ENCODE measurements at places on chromosomes 13 and 19.

DNA sequence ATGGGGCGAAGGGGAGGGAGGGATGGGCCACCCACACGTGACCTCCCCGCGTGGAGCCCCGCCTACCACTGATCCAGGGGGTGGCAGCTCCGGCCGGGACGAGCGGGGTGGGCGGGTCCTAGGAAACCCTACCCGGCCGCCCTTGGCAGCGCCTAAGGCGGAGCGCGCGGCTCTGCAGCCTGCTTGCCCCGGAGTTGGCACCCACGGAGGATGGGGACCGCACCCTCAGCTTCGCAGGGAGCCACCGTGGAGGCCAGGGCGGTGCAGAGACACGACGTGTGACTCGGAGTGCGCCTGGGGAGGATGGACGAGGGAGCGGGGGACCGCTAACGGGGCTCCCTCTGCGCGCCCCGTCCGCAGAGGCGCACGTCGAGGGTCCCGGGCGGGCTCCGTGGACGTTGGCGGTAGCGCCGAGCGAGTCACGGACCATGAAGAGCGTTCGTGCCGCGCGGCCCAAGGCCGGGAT is at the start of gene RGS9BP:
TSS of gene RGS9BP (plus strand) at position 129 of the 466 bp plus-strand sequence. CDS start 416 bp downstream, outside the sequence.
- DNase-seq: peak; percentile 80

DNA sequence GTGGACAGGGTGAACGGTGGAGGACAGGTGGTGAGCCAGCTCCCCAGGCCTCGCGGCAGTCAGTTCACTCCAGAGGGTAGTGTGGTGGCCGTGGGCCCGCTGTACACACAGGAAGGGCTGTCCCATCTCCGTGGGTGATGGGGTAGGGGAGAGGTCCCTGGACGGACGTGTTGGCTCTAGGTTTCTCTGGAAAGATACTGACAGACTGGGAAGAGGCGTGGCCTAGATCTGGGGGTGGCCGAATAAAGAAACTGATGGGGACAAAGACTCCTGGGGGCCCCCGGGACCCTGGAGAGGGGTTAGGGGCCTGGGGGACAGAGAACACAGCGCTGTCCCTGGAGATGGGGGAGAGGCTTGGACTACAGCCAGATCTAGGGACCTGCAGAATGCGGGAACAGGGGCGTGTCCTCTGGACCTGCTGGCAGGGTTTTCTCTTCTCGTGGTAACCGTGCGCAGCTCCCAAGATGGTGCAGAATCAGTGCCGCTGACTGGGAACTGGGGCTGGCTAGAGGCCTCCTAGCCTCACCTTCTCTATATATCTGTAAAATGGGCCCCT is 4.0 kb upstream of the PRAM1 start:
- DNase-seq: no peak

DNA sequence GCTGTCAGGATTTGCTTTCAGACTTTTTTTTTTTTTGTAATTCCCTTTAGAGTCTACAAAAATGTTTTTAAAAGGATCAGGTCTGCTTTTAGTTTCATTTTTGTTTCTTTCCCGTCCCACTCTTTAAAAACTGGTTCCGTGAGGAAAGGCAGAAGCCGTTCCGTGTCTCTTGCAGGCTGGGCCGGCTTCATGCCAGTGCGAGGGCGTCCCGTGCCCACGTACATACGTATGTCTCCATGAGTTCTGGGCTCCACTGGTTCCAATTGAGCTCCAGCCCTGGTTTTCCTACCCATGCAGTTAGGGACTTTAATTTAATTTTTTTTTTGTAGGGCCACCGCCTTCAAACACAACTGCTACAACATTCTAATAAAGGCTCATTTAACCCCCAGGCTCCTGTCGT is 8.8 kb downstream of the TSSK6 start:
- no peak for DNase-seq

- peak; percentile 20 for DNase-seq
Measured at GRCh38 chr19:32876919-32877285, 7.3 kb upstream of the SLC7A9 start.

GRCh38 chr13:30796132-30796572 is 60.8 kb downstream of the ALOX5AP start:
- DNase-seq: no peak

DNA sequence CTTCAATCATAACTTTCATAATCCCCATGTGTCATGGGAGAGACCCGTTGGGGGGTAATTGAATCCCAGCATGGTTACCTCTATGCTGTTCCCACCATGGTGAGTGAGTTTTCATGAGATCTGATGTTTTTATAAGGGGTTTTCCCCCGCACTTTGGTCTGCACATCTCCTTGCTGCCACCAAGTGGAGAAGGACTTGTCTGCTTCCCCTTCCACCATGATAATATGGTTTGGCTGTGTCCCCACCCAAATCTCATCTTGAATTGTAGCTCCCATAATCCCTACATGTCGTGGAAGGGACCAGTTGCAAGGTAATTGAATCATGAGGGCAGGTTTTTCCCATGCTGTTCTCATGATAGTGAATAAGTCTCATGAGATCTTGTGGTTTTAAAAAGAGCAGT is 524.9 kb downstream of the SLITRK5 start:
- DNase-seq: no peak

- DNase-seq: no peak
Measured at GRCh38 chr13:104984296-104984818, 1551.1 kb downstream of the EFNB2 start.

GRCh38 chr13:112771139-112771876 is 81.5 kb downstream of the ATP11A start:
- DNase-seq: no peak

DNA sequence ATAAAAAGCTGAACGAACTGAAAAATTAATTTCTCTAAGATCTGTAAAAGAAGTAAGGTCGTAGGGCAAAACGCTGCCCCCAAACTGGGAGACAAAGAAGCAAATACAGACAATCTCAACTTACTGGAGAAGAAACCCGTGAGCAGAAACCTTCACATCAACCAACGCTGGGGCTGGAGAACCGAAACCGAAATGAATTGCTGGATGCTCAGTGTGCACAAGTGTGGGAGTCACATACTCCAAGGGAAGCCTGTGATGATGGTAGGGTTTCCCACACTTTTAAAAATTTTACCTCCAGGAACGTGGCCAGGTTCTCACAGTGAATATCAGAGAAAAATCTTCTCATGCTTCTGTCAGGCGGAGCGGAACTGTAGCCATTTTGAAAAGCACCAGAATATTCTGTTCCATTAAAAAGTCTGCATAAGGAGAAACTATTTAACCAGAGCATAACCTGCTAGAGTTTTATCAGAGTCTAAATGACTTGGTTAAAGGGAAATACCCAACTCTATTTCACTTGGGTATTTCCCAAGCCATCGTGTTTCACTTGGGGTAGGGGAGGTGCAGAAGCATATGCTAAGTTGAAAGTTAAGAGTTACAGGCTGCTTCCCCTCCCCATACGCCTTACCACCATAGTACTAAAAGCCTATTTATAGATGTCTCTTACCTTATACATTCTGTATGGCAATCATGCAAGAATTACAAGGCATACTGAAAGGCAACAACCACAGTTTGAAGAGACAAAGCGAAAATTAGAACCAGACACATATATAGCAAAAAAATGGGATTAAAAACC is 110.5 kb upstream of the SLITRK1 start:
- DNase-seq: no peak

DNA sequence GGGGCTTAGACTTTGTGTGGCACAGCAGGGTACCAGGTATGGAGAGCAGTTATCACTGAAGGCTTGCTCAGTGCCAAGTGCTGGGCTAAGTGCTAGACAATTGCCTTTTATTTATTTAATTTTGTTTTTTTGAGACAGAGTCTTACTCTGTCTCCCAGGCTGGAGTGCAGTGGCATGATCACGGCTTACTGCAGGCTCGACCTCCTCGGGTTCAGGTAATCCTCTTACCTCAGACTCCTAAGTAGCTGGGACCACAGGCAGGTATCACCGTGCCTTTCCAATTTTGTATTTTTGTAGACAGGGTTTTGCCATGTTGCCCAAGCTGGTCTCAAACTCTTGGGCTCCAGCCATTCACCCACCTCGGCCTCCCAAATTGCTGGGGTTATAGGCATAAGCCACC is 256.9 kb downstream of the ZNF536 start:
- no peak for DNase-seq

- no peak for DNase-seq
Measured at GRCh38 chr19:30393046-30393445, 20.9 kb downstream of the ZNF536 start.

DNA sequence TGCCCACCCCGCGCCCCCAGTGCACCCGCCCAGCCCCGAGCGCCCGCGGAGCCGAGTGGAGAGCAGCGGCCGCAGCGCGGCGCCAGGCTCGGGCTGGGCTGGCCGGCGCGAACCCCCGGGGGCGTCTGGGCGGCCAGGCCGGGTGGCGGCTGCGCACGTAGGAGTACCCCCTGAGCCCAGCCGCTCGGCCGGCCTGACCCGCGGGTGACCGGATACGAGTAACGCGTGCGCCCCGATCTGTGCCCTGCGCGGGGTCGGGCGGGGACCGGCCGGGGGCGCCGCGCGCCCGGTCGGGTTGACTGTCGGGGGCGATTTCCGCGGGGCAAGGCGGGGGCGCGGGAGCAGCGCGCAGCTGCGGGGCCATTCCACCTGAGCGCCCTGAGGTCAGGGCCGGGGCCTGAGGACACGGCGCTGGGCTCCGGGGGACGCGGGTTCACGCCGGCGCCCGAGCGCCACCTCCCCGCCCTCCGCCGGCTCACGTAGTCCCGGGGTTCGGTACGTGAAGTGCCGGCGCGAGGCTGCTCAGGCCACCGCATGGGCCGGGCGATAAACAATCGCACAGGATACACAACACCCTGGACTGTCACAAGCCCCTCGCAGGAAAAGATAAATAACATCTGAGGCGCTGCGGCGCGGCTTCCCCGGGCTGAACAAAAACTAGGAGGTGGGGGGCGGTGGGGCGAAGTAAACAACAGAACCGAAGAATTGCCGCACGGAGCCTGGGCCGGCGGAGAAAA is 37.6 kb upstream of the FLT1 start:
- DNase-seq: no peak

DNA sequence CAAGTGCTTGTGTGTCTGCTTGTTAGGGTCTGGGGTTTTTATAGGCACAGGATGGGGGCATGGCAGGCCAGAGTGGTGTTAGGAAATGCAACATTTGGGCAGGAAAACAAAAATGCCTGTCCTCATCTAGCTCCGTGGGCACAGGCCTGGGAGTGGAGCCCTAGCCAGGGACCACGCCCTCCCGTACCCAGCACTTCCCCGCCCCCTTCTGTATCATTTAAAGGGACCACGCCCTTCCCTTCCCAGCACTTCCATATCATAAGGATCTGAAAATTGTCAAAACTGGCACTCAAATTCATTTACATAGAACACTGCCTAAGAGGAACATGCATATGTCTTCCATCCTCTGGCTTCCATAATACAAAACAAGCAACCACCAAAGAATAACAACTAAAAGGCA is 185.8 kb downstream of the B3GLCT start:
- peak; percentile 40 for DNase-seq

- no peak for DNase-seq
Measured at GRCh38 chr13:65913173-65913572, 1317.0 kb downstream of the PCDH9 start.

- DNase-seq: no peak
Measured at GRCh38 chr13:87777387-87777786, 106.2 kb downstream of the SLITRK5 start.

- DNase-seq: no peak
Measured at GRCh38 chr19:582497-583197, 7.0 kb upstream of the HCN2 start.

- no peak for DNase-seq
Measured at GRCh38 chr13:20353973-20354372, 121.9 kb upstream of the GJB6 start.

Measured in mucosa of descending colon (tissue), 3 donors.